ENCODE measurements at places on chromosomes 1 and 21.

DNA sequence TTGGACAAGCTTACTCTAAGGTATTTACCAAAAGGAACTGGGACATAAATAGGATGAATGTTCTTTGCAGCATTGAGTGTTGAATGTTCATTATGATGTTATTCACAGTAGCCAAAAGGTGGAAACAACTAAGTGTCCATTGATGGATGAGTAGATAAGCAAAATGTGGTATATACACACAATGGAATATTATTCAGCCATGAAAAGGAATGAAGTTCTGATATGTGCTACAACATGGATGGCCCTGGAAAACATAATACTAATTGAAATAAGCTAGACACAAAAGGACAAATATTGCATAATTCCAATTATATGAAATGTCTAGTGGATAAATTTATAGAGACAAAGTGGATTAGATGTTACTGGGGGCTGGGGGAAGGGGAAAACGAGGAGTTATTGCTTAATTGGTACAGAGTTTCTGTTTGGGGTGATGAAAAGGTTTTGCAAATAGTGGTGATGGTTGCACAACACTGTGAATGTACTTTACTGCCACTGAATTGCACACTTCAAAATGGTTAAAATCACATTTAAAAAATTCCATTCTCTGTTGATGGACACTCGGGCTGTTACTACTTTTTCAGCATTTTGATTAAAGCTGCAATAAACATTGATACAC, 2.9 kb downstream of the MTARC1 start:
- no peak for DNase-seq

DNA sequence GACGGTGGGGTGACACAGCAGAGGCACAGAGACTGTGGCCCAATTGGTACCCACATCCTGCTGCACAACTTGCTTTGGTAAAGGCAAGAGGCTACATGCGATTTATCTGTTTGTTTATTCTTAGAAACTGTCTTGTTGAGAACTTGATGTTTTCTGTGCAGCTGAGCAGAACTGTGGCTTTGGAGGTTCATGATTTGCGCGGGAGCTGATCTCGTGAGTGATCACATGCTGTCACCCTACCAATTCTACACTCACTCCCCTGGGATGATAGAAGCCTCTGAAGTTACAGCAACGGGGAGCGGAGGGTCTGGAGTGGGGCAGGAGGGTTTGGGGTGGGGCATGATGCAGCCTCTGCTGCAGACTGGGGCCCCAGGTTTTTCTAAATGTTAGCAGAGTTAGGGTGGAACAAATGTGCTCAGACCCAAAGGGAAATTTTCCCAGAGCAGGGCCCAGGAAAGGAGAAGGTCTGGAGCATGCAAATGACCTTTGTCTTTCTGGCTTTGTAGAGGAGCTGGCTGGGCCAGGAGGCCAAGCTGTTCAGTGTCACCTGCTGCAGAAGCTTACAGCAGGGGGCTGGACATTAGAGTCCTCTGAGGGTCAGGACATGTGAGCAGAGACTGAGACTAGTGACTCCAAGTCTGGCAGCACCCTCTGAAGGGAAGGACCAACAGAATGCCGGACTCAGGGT, 83.6 kb downstream of the GRIK3 start:
- no peak for DNase-seq

DNA sequence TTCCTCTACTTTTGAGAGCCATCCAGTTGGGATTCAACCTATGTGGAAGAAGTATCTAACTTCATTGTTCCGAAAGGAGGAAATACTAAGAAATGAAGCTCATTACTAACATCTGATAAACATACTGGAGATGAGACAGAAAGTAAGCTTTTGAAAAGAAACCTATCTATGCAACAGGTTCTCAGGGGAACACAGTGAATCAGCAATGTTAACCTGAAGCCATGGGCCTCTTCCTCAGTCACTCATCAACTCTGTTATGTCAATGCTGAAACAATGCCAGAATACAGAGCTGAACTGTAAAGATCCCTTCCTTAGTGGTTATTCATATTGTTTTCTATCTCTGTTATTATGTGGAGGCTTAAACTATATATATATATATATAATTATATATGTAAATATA, 55.5 kb upstream of the ESRRG start:
- no peak for DNase-seq

DNA sequence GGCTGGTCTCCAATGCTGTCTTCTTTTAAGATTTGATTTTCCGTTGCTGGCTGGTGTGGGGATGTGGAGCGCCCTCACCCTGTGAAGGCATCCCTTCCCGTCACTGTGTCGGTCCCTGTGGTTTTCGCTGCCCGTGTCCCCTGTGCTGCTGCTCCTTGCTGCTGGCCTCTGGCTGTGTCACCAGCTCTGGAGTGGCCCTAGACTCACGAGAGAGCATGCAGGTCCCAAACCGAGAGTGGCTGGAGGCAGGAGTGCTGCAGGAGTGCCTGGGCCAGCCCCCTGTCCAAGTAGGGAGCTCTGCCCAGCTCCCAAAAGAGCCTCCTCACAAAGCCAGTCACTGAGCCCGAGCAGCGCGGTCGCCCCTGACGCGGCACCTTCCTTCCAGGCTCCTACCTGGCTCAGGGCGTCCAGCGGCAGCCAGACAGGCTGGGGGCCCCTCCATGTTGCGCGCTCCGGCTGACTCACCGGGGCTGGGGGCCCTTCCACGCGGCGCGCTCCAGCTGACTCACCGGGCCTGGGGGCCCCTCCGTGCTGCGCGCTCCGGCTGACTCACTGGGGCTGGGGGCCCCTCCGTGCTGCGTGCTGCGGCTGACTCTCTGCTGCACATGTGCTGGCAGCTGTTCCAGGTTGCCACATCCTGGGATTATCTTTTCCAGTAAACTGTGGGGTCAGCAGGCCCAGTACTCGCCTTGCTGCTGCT, 106.7 kb upstream of the COL6A1 start:
- DNase-seq, result no peak

DNA sequence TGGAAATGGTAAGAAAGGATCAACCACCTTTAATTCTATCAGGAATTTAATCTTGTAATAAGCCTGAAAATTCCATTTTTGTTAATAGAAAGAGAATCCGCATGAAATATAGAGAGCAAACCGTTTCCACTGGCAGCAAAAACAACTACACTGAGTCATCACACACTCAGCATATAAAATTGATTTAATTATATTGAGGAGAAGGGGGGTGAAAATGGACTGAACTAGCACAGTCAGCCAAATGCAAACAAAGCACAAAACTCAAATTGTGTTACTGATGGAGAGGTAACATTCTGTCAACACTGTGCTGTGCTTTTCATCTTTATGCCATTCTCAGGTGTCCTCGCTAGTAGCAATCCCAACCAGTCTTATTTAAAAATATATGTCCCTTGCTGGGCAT, 1583.9 kb downstream of the MRPL39 start:
- DNase-seq, result no peak

GRCh38 chr21:14559102-14559501, 13.0 kb upstream of the SAMSN1 start:
- DNase-seq, result no peak

- no peak for DNase-seq
These were observed 30.4 kb upstream of the PDE4B start for GRCh38 chr1:65762081-65762862.

DNA sequence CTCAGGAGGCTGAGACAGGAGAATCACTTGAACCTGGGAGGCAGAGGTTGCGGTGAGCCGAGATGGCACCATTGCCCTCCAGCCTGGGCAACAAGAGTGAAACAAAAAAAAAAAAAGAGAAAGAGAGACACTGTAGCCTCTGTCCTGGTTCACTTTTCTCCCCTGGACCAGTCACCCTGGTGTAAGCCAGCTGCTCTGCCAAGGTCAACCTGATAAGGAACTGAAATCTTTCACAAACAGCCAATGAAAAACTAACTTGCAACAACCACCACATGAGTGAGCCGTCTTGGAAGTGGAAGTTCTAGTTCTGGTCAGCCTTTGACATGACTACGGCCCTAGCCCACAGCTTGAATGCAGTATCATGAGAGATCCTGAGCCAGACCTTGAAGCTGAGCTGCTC, 36.8 kb upstream of the CXADR start:
- no peak for DNase-seq

DNA sequence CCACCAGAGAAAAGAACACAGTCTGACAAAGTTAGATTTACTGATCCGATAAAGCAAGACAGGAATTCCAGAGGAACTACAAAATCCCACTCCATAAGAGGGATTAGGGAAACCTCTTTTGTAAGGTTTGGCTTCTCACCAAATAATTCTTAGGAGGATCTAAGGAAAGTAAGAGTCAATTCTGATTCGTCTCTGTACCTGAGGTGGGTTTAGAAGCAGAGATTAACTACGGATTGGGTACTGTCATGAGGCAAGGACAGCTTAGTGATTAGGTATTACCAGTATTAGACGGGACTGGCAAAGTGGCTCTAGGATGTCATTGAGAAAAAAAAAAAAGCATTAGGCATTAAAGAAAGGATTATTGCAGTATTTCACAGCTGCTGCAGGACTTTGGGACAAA, 371.7 kb upstream of the BRINP3 start:
- no peak for DNase-seq

- DNase-seq, result no peak
These were observed 30.4 kb downstream of the ERG start for GRCh38 chr21:38467911-38468310.

DNA sequence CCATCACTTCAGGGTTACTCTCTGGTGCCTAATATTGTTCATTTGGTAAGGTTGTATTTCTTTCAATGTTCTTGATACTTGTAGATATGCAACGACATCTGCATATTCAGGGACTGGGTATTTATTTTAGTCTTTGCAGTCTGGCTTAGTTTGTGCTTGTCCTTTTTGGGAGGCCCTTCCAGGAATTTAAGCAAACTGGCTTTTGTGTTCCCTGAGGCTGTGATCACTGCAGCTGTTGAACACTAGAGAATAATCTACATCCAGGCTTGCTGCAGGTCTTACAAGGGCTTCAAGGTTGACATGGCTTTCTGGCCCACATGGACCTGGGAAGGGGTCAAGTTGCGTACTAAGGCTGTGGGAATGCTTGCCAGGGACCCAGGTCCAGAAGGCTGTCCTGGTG, 72.1 kb downstream of the CCDC18 start:
- DNase-seq, result no peak

DNA sequence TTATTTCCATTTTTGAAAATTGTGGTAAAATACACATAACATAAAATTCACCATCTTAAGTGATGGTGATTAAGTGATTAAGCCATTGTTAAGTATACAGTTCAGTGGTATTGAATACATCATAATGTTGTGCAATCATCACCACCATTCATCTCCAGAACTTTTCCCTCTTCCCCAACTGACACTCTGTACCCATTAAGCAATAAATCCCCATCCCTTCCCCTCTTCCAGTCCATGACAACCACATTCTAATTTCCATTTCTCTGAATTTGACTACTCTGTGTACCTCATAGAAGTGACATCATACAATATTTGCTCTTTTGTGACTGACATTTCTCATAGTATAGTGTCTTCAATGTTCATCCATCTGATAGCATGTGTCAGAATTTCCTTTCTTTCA, 124.8 kb downstream of the DISC1 start:
- DNase-seq, result no peak

- DNase-seq, result no peak
These were observed 5.2 kb downstream of the C1orf21 start for GRCh38 chr1:184392067-184392466.

DNA sequence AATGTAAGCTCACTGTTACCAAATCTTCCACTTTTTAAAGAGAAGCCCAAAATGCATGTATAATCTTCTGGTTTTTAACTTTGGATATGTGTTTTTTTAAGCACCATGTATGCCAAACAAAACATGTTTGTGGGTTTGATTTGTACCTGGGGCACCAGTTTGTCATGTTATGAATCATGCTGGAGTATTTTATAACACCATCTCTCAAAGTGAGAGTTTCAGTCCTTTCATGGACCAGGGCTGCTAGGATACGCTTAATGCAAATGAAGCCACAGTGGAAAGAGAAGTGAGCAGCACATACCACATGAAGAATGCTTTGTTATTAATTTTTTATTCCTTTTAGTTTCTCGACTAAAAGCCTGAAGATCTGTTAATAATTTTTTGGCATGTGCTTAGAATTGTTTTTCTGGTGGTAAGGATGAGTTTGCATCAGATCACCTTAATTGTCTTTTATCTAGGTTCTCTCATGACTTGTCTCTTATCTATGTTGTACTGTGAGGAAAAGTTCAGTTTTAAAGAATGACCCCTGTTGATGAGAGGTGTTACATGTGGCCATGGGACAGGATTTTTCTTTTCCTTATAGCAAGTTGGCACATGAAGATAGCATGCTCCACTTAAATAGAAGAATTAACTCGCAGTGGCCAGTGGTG, 2.0 kb upstream of the RABGAP1L start:
- no peak for DNase-seq

DNA sequence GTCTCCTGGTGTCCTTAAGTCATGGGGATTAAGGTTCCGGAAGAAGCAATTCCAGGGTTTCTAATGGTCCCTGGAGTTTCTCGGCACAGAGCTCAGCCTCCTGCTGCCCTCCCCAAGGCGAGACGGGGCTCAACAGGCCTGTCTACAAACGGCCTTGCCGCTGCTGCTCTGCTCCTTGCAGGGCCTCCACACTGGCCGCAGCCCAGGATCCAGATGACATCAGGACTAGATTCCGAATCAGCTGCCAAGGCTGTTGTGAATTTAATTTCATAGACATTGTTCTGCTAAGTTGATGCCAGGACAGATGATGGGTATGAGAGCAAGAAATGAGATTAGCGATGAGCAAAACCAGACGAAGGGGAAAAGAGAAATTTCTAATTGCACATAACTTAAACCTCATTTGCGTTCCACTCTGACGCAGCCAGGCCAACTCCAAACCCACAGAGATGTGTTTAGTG, 103.6 kb upstream of the BACE2 start:
- DNase-seq, result no peak

- no peak for DNase-seq
These were observed 47.6 kb downstream of the ATP6V1G3 start for GRCh38 chr1:198492872-198493271.

- DNase-seq, result no peak
These were observed 22.0 kb upstream of the BLACAT1 start for GRCh38 chr1:205477759-205478247.

- no peak for DNase-seq
These were observed 43.4 kb downstream of the VANGL1 start for GRCh38 chr1:115685029-115685705.

GRCh38 chr21:27423906-27424595, 457.2 kb upstream of the ADAMTS5 start:
- no peak for DNase-seq

- DNase-seq, result no peak
These were observed 579 bp upstream of the GTF2B start for GRCh38 chr1:88891951-88892340.

All from thoracic aorta (tissue), 2 donors.